ENCODE measurements at places on chromosomes 4 and X. TPM values are rescaled to one million over a fixed set of nuclear protein-coding genes. Genes with fewer than 3 reads are reported as not detected.

The FRG1 gene
- total RNA-seq, result 34.9 TPM

GRCh38 chr4:124977045-124977444 lies 264.5 kb upstream of the ANKRD50 start:
- no peak for DNase-seq

The RASGEF1B gene
- 32.5 TPM for total RNA-seq

GRCh38 chr4:107825072-107825824 lies 516 bp downstream of the SGMS2 start:
- peak; percentile 90 for DNase-seq

DNA sequence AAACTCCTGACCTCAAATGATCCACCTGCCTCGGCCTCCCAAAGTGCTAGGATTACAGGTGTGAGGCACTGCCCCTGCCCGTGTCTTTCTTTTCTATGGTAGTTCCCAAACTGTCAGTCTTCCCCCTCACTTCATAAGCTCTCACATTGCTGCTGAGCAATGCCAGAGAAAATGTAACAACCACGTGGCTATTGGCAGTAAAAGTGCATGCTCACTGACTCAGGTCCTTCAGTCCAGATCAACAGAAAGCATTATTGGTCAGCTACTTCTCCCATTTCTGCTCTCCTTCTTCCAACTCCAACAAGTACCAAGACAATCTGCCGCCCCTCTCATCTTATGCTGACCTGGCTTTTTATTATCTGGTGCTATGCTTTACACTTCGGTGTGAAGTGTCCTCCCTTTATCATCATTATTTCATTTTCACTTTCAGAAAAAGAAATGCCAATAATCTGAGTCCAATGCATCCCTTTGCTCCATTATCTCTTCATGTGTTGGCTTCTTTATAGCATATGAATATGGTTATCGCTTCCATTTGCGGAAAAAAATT lies 133.8 kb upstream of the UGT8 start:
- DNase-seq, result no peak

The SPANXA1 gene
- not detected for total RNA-seq

GRCh38 chrX:57282568-57282967 lies 3.9 kb upstream of the FAAH2 start:
- no peak for DNase-seq

DNA sequence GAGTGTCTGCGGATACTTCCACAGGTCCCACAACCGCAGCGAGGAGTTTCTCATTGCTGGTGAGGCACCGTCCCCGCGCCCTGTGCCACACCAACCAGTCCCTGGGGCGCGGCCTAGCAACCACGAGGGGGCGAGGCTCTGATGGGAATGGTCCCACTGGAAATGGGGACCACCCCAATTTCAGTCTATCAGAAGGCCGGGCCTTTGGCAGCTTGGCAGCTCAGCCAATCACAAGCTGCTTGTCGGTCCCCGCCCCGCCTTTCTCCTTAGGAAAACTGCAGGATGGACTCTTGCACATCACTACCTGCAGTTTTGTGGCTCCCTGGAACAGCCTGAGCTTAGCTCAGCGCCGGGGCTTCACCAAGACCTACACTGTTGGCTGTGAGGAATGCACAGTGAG lies 3.0 kb downstream of the TIMP1 start:
- DNase-seq, result peak; percentile 77

GRCh38 chr4:71009890-71010588 lies 16.6 kb downstream of the DCK start:
- DNase-seq, result no peak

- DNase-seq, result no peak
Measured at GRCh38 chr4:79831701-79832514, 241.1 kb downstream of the ANTXR2 start.

Data from mesenteric fat pad (tissue), 1 donor.